ENCODE measurements at places on chromosomes 5 and 9.

GRCh38 chr9:131724683-131725082 is 15.2 kb downstream of the RAPGEF1 start:
- DNase-seq: no peak

DNA sequence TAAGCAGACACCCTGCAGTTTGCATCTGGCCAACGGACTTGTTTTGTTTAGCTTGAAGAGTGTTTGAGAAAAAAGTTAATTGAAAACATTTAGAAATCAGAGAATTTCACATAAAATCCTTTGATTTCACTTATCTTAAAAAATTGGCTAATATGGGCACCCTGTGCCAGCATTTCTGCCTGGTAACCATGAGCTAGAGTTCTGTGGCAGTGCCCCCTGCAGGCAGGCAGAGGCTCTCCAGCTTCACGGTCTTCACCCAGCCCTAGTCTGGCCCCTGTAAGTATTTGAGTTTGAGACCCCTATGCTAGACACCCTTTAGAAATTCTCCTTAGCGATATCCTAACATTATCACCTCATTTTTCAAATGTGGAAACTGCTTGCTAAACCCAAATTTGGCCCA is 18.8 kb upstream of the FANCC start:
- DNase-seq: no peak

DNA sequence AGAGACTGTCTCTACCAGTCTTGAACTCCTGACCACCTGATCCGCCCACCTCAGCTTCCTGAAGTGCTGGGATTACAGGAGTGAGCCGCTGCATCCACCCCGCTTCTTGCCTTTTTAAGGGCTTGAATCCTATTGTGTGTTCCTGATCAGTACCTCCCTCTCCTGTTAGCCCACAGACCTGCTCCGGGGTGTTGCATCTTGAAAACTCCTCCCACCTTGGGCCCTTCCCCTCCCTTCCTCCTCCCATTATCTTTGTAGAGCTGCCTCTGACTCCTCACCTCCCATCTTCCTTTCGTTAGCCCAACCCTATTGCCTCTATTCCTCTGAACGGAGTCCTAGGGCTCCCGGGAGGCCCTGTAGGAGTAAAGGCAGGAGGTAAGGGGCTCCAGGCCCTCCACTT is 48.5 kb upstream of the NEK6 start:
- no peak for DNase-seq

GRCh38 chr5:138077064-138077696 is 6.7 kb upstream of the WNT8A start:
- peak; percentile 57 for DNase-seq

DNA sequence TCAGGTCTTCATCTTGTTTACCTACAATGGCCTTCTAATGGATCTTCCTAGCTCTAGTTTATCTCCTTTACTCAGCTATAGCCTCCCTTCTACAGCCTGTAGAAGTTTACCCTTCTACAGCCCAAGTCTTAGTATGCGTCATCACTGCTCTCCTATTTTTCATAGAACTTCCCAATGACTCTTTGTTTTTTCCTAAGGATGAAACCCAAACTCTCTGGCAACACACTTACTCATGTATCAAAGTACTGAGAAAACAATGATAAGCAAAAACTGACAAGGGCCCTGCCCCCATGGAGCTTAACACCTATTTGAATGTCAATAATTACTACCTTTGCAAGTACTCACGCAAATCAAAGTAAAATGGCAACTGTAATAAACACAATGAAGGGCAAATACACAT is 33.7 kb downstream of the LEAP2 start:
- DNase-seq: no peak

DNA sequence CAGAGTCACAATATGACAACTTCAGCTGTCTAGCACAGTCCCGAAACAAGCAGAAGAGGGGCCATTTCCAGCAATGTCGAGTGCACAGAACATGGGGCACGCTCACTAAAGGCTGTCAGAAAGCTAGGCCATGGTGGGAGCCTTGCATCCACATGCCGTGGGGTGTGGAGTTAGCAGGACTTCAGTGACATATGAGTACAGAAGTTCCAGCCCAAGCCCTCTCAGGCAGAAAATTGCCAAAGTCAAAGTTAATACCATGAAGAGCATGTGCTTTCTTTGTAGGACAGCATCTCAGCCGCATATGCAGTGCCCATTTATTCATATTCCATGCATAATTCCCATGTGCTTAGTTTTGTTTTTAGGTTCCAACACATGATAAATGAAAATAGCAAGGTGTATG is 26.7 kb downstream of the ECM2 start:
- DNase-seq: no peak

GRCh38 chr9:19223724-19224123 is 6.8 kb upstream of the DENND4C start:
- no peak for DNase-seq

DNA sequence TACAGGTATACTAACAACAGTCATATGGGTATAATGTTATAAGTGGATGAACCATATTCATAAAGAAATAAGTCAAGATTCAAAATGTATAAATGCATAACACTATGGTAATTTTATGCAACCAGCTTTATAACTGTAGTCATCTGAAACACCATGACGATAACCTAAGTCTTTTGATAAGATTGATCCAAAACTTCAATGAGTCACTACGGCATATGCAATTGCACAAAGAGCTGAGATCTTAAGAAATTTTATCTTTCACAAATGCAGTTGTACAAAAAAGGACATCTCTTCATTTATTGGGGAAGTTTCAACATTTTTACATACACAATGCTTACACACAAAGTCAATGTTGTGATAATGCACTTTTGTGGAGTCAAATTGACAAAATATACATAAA is 20.3 kb downstream of the FAM81B start:
- no peak for DNase-seq

DNA sequence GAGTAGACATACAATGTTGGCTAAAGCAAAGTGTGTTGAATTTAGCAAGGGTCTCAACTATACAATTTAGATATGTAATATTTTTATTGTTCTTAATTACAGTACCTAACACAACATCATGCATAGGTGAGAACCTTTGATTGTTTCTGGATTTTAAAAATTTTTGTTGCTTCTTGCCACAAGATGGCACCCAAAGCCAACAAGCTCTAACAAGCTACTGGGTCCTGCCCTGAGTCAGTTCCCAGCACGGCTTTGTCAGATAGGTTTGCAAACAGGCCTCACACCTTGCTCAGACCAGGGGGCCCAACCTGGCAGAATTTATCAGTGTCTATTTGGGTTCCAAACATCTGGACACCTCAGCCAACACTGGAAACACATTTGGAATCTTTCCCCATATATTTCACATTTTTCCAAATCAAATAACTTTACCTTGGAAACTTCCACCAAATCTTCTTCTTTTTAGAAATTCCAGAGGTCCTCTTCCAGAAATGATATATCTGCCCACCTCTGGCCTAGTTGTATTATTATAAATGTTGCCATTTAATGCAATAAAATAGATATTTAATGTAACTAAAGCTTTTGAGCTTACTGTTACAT is 49.5 kb upstream of the EGFLAM start:
- DNase-seq: no peak

DNA sequence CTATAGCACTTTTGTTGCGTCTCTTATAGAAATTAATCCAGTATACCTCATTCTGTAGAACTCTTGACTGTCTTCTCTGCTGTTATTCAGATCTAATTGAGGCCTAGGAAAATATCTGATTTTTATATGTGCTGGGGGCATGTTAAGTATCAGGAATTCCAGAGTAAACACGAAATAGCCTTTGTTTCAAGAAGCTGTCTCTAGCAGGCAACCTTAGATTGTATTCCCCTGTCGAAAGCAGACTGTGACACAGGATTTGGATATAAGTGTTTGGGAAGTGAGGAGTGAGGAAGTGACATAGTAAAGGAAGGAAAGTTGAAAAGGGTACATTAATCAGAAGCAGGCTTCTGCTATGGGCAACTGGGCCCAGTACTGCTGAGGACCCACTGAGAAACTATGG is 72.1 kb upstream of the RASA1 start:
- DNase-seq: no peak

GRCh38 chr9:129826344-129826743 is 2.4 kb upstream of the TOR1A start:
- no peak for DNase-seq

DNA sequence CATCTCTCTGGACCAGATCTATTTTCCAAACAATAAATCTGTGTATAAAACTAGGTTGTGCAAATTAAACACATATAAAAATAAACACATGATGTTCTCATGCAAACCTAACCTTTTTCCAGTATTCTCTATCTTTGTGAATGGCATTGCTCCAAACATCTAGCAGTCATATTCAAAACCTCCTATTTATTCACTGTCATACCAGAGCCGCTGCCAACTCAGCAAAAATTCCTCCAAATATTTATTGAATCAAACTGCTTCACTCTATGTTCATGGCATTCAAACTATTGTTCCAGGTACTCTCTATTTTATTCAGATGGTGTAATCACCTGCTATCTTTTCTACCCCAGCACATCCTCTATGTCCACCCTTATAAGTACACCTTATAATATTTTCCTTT is 652.1 kb upstream of the RIOK2 start:
- DNase-seq: no peak

- DNase-seq: peak; percentile 56
These were observed 36.3 kb downstream of the ERGIC1 start for GRCh38 chr5:172870291-172870714.

GRCh38 chr5:159459132-159459627 is 128.9 kb upstream of the IL12B start:
- DNase-seq: no peak

- DNase-seq: no peak
These were observed 12.6 kb upstream of the DHFR start for GRCh38 chr5:80667384-80667783.

- peak; percentile 48 for DNase-seq
These were observed 95.8 kb downstream of the CFAP90 start for GRCh38 chr5:7754997-7755596.

- peak; percentile 53 for DNase-seq
These were observed 28.2 kb upstream of the NCS1 start for GRCh38 chr9:130143958-130144366.

- DNase-seq: no peak
These were observed 295.9 kb downstream of the PRELID2 start for GRCh38 chr5:145539201-145539600.

GRCh38 chr9:131807144-131807983 is 67.5 kb upstream of the RAPGEF1 start:
- DNase-seq: no peak

DNA sequence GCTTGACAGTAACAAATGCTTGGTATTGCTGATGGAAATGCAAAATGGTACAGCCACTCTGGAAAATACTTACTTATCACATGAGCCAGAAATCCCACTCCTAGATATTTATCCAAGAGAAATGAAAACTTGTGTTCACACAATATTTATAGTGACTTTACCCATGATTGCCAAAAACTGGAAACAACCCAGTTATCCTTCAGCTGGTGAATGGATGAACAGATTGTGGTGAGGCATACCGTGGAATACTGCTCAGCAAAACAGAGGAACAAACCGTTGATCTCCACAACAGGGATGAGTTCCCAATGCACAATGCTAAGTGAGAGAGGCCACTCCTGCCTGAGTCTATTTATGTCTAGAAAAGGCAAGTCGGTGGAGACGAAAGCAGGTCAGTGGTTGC is 40.5 kb upstream of the LRRC14B start:
- no peak for DNase-seq

- DNase-seq: no peak
These were observed 77.4 kb upstream of the SPATA31E1 start for GRCh38 chr9:87805259-87805658.

DNA sequence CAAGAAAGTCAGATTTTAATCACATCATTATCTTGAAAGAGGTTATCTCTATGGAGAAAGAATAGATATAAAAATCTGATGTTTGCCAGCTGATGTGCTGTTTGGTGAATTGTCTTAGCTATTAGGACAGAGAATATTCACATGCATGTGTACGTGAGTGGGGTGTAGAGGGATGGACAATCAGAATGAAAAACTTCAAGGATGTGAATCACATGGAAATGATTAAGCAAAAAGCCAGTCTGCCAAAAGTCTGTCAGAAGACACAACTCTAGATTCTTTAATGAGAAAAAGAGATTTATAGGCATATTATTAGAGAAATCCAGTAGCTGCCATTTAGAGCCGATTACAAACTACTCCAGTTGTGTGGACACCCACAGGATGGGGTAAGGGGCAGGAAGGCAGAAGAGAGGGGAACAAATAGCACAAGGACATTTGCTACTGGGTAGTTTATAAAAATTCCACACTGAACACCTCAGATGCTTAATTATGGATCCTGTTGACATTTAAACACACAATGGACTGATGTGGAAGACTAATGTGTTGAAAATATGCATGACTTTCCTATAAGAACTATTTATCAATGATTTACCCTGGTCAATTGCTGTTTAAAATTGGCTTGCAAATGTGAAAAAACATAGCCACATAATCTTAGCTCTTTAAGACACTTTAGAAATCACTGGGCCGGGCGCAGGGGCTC is 127.4 kb downstream of the PTTG1 start:
- no peak for DNase-seq

- DNase-seq: no peak
These were observed 38.9 kb upstream of the ASTN2 start for GRCh38 chr9:117453737-117454136.

- DNase-seq: no peak
These were observed 197.7 kb downstream of the PLK2 start for GRCh38 chr5:58262226-58262625.

DNA sequence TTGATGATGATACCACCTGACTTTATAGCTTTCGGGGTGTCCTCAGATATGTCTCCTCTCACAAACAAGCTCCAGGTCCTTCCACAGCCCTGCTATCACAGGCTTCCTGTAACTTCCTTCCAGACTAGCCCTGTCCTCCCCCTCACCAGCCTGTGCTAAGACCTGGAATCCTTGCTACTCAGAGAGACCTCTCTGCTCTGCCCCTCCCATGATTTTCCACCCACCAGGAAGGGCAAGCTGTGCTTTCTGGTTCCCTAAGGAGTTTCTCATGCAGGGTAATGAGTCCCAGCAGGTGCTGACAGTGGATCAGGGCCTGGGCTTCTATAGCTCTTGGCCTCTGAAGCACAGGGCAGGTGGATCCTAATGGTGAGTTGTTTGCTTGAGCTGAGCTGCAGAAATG is 86.9 kb downstream of the AOPEP start:
- no peak for DNase-seq

GRCh38 chr5:107263387-107264018 is 407.2 kb downstream of the EFNA5 start:
- DNase-seq: no peak

DNA sequence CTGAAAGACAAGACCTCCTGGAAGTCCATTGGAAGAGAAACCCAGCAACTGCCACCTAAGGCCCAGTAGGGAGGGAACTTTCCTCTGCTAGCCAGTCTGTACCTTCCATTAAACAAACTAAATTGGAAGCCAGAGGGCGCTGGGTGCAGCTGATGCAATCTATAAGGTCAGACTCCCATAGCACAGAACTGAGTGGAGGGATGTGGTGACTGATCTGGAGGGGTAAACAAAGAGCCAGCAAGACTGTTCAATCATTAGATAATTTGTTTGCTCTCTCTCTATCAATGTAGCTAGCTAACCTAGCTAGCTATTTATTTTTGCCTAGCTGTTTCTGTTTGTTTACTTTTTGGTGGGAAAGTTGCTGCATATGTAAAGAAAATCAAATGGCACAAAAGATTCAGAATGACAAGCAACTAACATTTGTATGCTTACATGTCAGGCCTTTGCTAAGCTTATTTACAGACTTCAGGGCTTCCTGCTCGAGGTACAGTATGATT is 291.8 kb upstream of the DAB2 start:
- no peak for DNase-seq

- no peak for DNase-seq
These were observed 4.3 kb downstream of the GRHPR start for GRCh38 chr9:37426846-37427245.
